ENCODE measurements at places on chromosomes 5 and 9.

GRCh38 chr5:1792842-1793266 is 6.8 kb downstream of the MRPL36 start:
- peak; percentile 90 for ATAC-seq

GRCh38 chr5:130222573-130222972 is 318.3 kb downstream of the CHSY3 start:
- ATAC-seq = no peak

DNA sequence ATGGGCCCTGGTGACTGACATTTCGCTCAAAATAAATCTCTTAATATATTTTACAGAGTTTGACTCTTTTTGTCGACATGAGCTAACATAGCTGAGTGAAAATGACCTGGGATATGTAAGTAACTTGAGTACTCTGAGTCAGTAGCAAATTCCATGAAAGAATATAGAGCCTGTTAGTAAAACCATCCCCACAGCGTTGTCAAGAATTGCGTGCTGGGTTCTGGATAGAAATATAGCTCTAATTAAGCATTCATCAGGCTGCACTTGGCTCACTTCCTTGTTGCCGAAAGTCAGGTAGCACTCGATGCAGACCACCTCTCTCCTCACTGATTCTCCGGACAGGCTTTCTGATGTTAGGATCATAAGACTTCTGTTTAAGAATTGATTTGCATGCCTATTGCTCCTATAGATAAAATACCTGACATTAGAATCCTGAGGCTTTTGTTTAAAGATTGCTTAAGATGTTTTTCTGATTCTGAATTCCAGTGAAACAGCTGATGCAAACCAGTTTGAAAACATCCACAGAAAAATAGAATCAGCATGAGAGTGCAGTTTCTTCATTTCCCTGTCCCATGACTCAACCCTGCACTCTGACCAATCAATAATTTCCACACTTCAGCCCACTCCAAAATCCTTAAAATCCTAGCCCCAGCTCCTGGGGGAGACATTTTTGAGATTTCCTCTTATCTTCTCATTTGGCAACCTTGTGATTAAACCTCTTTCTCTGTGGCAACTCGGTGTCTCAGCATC is 310.6 kb downstream of the DIRAS2 start:
- no peak for ATAC-seq

DNA sequence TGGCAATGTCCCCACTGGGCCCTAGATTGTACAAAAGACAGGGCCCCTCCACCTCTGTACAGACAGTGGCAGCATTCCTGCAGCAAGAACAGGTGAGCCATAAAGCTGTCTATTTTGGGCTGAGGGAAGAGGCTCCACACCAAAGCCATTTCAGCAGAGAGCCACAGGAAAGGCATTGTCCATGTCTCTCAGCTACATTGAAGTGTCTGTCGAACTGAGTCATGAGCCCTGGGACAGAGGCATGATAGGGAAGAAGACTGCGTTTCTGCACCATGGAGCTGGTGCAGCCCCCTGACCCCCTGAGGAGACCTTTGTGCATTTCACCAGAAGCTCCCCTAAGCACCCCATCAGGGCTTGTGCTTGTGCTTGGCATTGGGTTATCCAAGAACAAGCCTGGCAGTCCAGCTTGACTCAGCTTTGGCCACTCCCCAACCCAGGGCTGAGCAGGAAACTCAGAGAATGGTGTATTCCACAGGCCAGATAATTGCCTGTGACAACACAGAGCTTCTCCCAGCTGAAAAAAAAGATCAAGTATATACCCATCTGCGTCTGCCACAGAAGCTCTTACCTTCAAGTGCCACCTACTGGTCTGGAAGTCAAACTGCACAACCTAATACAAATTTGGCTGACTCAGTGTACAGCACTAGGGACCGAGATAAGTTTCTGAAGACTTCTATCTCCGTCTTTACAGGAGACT is 5.9 kb upstream of the FRMD3 start:
- ATAC-seq = peak; percentile 52

DNA sequence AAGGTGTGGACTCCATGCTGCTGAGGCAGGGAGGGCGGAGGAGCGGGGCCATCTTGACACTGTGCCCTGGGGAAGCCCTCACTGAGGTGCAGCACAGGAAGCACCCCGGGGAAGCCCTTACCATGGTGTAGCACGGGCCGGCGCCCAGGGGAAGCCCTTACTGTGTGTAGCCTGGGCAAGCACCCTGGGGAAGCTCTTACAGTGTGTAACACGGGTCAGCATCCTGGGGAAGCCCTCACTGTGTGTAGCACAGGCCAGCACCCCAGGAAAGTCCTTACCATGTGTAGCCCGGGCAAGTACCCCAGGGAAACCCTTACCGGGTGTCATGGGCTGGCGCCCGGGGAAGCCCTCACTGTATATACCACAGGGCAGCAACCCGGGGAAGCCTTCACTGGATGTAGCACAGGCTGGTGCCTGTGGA is 62.6 kb upstream of the ZNF354B start:
- peak; percentile 23 for ATAC-seq

DNA sequence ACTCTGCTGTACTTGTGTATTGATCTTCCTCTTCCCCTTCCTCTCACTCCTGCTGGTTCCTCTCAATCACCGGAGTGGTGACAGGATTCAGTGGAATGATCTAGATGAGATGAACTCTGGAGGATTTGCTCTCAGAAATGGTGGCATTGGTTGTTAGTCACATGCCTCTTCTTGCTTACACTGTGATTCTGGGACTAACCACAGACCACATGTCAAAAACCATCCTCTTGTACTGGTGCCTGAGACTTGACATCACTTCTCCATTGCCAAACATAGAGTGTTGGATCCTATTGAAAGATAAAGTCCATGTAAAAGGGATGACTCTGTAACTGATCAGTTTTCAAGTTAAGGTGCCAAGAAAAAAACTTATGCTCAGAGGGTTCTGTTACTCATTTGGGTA is 506.5 kb downstream of the DMAC1 start:
- peak; percentile 59 for ATAC-seq

DNA sequence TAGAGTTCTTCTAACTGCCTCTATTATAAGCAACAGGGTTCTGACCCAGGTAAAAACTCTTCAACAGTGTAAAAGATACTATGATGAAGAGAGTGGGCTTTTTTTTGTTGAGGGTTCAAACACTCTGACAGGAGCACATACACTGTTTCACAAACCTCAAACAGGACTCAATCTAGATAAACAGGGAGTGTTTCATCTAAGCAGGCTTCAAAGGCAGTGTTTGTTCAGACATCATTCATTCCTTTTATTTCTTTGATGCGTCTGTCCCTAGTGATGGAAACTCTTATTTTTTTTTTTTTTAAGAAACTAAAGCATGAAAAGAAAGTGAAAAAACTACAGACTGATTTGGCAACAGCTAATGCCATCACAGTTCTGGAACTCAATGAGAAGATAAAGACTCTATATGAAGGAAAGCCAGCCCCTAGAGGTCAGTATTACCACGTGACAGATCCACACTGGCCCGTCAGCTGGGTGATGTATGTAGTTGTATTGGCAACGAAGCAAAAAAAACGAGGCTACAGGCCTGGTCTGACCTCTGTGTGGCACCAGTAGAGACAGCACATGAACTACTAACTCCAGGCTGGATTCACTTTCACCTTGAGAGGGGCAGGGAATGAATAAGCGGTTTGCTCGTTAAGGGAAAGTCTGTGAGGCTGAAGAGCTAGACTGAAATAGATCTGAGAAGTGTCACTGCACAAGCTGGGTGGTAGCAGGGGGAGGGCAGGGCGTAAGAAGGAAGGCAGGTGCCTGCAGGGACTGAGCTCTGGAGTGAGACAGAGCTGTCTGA is 172.2 kb downstream of the CCDC192 start:
- peak; percentile 78 for ATAC-seq

- no peak for ATAC-seq
Observed at GRCh38 chr5:73365990-73366667, 82.4 kb downstream of the FOXD1 start.

- no peak for ATAC-seq
Observed at GRCh38 chr5:139284295-139284694, 9.2 kb upstream of the MATR3 start.

- no peak for ATAC-seq
Observed at GRCh38 chr9:23343226-23343625, 482.8 kb downstream of the ELAVL2 start.

GRCh38 chr5:6936031-6936430 is 222.8 kb downstream of the TENT4A start:
- ATAC-seq = no peak

GRCh38 chr9:129483415-129484351 is 137.2 kb downstream of the C9orf50 start:
- no peak for ATAC-seq

- no peak for ATAC-seq
Observed at GRCh38 chr5:14531668-14532067, 49.9 kb upstream of the OTULINL start.

GRCh38 chr9:86749161-86749893 is 198.0 kb downstream of the GAS1 start:
- ATAC-seq = no peak

- ATAC-seq = no peak
Observed at GRCh38 chr9:17623965-17624364, 45.1 kb downstream of the SH3GL2 start.

GRCh38 chr9:121225240-121225639 is 23.6 kb upstream of the RAB14 start:
- ATAC-seq = no peak

DNA sequence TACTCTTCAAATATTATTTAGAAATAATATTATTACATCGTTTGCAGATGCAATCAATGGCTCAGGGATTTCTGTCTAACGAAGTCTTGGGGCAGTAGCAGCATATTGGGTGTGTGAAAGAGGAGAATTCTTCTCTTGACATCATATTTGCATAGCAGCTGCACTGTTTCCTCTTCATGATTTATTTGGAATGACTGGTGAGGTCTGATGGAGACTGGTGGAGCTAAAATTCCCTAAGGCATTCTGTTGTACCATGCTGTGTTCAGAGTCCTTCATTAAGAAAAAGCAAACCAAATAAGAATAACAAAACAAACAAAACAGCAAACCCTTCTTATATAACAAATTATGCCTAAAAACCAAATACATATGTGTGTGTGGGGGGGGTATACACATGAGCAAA is 177.6 kb downstream of the DIRAS2 start:
- no peak for ATAC-seq

DNA sequence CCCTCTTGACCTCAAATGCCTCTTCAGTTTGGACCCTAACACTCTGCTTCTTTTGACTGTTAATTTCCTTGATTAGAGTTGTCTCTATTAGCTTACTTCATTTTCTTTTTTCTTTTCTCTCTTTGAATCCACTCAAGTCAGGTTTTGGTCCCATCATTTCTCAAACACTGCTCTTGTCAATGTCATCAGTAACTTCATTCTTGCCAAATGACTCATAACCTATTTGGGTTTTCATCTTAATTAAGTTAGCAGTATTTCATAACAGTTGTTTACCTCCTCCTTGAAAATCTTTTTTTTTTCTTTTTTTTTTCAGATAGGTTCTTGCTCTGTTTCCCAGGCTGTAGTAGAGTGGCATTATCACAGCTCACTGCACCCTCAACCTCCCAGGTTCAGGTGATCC is 119.6 kb downstream of the PARP8 start:
- ATAC-seq = peak; percentile 66

DNA sequence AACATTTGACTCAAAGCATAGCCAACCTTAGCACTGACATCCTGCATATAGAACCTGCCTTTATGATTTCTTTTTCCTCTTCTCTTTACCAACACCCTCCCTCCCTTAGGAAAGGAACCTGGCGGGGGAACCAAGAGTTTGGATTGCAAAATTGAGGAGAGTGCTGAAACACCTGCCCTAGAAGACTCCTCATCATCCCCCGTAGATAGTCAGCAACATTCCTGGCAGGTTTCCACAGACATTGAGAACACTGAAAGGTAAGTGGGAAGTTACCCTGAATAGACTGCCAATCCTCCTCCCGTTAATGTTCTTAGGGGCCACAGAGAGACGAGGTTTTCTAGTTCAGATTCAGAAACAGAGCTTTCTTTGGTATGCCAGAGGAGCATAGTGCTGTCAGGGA is 88.8 kb downstream of the RGS7BP start:
- no peak for ATAC-seq

- ATAC-seq = no peak
Observed at GRCh38 chr5:95930141-95930930, 31.3 kb downstream of the ELL2 start.

DNA sequence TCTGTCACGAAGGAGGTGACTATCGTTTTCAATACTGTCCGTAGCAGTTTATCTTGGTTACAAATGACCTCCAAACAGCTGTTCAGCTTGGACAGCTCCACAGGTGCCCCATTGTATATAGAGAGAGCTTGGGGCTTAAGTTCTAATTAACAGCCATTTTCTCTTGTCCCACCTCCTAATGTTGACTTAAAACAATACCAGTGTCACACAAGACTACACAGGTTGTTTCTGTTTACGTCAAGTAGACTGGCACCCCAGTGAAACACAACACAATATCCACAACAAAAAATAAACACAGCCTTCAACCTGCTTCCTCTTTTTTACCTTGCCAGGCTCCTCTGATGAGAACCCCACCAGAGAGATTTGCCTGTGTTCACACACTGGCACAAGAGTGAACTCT is 39.8 kb upstream of the TLE1 start:
- no peak for ATAC-seq

DNA sequence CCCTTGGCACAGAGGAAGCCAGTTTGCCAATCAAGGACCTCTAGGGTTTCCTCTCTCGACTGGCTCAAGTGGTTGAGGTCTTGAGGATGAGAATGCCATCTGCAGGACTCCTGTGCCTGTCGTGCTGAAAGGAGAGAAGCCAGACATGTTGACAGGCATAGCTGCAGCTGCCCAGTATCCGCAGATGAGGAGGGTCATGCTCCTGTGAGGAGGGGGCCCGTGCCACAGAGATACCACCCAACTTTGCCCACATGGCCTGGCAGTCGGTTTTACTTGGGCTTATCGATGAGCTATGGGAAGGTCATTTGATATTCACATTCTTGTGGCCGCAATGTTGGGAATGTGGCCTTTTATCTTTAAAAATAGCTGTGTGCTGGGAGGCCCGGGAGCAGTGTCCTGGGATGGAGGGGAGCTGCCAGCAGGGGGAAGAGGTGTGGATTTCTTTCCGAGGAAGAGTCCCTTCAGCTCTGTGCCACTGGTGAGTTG is 17.4 kb downstream of the FRMPD1 start:
- ATAC-seq = no peak

DNA sequence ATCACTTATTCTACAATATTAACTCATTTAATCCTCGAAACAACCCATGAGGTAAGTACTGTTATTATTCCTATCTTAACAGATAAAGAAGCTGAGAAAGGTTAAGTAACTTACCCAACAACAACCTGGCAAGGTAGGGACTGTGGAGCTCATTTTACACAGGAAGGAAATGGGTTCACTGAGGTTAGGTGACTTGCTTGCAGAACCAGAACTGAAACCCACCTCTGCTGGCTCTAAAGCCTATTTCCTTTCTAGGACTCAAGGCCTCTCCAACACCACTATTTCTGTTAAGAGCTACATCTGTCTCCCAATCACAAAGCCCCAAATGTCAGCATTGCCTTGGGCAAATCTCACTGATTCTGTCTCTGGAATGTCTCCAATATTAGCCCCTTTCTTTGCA is 38.9 kb upstream of the IFNK start:
- ATAC-seq = no peak
